ENCODE measurements at places on chromosomes 3 and 15.

DNA sequence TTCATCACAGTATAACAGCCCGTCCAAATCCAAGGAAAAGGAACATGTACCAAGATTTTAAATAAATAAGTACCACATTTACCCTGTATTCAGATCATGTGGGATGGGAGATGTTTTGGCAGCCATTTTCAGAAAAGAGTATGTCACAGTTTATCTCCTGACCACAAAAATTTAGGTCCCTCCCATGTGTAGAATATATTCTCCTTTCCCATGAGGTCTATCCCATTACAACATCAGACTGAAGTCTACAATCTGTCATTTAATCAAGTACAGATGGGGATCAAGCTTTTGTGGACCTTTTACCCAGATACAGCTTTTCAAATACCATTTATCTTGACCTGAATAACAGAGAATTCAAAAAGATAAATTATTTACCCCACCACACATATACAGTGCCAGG lies 444.5 kb downstream of the PLOD2 start:
- no peak for DNase-seq

DNA sequence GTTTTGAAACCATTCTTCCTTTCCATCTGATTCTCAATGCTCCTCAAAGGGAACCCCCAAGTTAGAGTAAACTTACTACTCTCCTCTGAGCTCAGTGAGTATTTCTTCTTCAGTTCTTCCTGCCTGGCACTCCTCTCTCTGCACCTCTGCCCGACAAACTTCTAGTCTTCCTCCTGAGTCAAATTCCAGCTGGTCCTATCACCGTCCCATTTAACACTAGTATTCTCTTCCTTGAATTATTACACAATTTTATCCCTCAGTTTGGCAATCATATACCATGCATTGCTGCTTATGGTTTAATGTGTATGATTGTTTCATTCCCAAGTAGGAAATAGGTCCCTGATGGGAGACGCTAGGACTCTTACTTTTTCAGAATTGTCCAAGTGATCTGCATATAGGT lies 279.7 kb downstream of the MECOM start:
- no peak for DNase-seq

GRCh38 chr3:28328188-28329151 lies 20.1 kb upstream of the ZCWPW2 start:
- DNase-seq = peak; percentile 49

DNA sequence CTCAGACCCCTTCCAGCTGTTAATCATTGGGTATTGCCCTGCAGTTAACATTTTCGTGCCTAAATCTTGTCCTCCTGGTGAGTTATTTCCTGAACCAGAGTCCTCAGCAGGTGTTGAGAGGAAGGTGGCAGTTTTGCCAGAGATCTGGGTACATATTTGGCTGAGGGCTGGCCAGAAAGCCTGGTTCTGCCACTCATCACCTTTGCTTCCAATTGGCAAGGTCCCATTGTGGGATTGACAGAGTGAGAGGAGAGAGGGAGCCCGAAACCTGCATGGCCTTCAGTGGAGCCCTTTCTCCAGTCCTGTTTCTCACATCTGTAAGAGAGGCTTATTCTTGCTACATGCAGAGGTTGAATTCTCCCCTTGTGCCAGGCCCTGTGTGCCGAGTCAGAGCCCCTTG lies 8.9 kb upstream of the TKT start:
- DNase-seq = no peak

DNA sequence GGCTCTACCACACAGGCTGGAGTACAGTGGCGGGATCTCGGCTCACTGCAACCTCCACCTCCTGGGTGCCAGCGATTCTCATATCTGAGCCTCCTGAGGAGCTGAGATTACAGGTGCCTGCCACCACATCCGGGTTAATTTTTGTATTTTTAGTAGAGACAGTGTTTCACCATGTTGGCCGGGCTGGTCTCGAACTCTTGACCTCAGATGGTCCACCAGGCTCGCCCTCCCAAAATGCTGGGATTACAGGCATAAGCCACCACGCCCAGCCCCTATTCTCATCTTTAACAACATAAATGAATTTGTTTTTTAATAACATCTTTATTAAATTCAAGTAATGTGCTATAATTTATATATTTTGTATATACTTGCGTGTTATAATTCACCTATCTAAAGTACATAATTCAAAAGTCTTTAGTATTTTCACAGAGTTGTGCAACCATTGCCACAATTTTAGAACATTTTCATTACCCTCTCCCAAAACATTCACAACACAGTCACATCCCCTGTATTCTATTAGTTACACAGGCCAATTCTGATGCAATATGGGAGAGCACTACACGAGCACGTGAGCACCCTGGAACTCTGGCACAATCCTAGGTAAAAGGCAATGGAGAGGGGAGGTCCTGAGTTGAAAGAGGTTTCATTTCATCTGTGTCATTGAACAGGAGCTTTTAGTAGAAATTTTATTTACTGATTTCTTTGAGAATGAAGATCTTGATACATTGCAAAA lies 21.2 kb upstream of the MTMR14 start:
- no peak for DNase-seq

GRCh38 chr15:63668601-63669000 lies 71.4 kb downstream of the FBXL22 start:
- peak; percentile 12 for DNase-seq

- DNase-seq = peak; percentile 42
Measured at GRCh38 chr3:197960694-197961581, 921 bp downstream of the LMLN start.

DNA sequence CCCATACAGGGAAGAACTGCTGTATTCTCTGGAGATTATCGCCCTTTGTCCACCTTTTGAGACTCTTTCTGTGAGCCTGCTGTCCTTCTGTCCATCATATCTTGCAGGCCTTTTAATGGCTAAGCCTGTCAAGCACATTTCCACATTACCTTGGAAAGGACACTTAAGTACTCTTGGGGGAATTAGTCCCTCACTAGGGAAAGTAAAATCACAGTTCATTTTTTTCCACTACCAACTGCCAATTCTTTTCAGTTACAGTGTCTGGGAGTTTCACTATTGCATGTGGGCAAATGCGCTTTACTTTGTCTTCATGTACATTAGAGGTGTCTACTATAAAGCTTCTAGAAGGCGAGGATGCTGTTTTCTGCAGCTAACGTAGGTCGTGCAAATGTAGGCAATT lies 242.1 kb downstream of the NSUN3 start:
- no peak for DNase-seq

DNA sequence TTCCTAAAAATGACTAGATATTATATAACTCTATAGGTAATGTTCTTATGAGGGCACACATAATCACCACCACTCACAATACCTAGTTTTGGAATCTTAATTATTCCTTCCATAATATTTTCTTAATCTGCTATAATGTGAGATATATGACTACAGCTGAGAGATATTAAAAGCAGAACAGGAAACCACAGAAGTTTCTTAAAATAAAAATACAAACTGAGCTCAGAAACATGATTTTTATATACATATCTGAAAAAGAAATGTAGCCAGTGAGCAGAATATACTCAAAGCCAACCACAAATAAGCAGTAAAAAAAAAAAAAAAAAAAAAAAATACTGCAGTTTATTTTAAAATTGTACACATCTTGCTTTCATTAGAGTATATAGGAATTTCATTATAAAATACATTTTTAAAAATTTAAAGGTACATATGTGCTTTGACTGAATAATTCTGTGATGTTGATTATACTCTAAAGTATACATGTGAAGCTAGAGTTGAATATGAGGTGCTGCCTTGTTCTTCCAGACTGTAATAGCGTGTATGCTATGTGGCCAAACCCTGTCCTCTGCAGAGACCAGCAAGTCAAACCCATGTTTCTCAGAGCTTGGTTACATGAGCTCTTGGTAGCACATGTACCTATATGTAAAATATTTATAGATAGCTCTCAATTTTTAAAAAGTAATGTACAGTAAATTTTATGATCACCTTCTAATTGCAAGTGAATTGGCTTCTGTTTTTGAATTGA lies 175.0 kb downstream of the UBE2E2 start:
- no peak for DNase-seq

GRCh38 chr3:150110097-150110496 lies 139.4 kb upstream of the PFN2 start:
- DNase-seq = no peak

DNA sequence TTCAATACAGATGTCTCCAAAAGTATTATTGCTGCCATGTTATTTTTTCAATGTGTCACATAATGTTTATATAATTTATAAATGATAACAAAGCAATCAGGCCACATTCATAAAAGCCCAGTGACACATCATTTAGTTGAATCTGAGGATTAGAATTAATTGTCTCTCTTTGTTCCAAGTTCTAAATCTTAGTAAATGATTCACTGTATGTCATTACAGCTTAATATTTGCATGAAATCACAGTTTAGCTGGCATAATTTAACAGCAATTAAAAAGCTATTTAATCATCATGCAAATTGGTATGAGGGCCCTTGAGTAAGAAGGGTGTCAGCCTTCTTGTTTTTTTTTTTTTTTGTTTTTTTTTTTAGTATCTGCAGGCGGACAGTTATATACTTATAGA lies 427.0 kb downstream of the EPHA6 start:
- no peak for DNase-seq

DNA sequence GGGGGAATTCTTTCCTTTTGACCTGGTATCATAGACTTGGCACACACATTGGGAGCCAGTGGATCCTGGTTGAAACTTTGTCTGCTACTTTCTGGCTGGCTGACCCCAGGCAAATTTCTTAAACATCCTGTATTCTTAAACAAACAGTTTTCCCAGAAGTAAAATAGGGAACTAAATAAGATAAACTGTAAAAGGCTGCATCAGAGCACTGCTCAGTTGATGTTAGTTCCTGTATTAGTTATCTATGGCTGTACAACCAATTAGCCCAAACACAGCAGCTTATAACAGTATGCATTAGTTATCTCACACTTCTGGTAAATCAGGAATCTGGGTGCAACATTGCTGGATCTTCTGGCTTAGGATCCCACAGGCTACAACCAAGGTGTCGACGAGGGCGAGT lies 73.1 kb upstream of the SLCO3A1 start:
- DNase-seq = no peak

GRCh38 chr3:46471371-46471914 lies 6.7 kb upstream of the LTF start:
- no peak for DNase-seq

GRCh38 chr3:120442975-120443517 lies 7.7 kb downstream of the FSTL1 start:
- DNase-seq = no peak

DNA sequence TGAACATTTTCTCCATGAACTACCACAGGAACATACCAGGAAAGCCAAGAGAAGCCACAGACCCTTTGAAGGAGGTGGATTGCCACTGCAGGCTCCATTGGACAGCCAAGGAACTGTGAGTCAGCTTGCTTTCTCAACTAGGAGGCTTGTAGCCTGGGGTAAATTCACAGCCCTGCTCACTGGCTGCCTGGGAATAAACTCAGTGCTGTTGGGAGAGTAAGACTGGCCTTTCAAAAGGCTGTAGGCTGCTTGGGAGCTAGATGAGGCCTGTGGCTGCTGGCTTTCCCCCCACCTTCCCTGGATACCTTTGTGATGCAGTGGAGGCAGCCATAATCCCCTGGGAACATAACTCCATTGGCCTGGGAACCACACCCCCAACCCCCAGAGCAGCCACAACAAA lies 223.5 kb upstream of the RBMS3 start:
- DNase-seq = no peak

GRCh38 chr3:114411811-114412803 lies 118.3 kb downstream of the TIGIT start:
- peak; percentile 50 for DNase-seq

DNA sequence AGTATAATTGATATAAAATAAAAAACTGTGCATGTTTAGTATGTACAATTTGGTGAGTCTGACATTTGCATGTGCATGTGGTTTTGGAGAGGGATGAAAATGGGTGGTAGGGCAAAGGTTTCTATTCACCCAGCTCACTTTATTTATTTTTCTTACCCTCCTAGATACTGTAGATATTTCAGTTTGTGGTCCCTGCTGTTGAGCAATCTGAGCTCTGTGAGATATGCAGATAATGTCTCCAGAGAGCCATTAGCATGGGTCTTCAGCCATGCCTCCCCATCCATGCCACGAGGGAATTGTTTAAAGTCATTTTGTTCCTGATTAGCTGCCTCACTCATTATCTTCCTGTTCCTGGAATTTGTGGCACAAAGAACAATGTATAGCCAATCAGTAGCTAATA lies 44.4 kb upstream of the B3GALNT1 start:
- DNase-seq = no peak

GRCh38 chr3:73549051-73549600 lies 75.6 kb downstream of the PDZRN3 start:
- DNase-seq = no peak

DNA sequence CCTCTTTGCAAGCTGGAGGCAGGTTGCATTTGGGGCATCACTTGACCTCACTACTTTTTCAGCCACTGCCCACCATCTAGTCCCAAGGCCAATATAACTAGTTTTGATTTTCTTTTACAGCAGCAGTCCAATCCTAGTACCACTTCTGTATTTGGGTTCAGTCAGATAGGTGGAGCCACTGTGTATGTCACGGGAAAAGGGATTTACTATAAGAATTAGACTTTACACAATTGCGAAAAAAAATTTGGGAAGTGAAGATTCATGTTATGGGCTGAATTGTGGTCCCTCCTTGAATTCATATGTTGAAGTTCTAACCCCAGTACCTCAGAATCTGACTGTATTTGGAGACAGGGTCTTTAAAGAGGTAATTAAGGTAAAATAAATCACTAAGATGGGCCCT lies 37.4 kb upstream of the NMNAT3 start:
- DNase-seq = no peak

- DNase-seq = no peak
Measured at GRCh38 chr3:16887130-16887529, 2.4 kb downstream of the PLCL2 start.

- DNase-seq = no peak
Measured at GRCh38 chr15:47194718-47195117, 522.6 kb upstream of the SEMA6D start.

GRCh38 chr15:74245342-74245931 lies 9.3 kb downstream of the CCDC33 start:
- DNase-seq = no peak

DNA sequence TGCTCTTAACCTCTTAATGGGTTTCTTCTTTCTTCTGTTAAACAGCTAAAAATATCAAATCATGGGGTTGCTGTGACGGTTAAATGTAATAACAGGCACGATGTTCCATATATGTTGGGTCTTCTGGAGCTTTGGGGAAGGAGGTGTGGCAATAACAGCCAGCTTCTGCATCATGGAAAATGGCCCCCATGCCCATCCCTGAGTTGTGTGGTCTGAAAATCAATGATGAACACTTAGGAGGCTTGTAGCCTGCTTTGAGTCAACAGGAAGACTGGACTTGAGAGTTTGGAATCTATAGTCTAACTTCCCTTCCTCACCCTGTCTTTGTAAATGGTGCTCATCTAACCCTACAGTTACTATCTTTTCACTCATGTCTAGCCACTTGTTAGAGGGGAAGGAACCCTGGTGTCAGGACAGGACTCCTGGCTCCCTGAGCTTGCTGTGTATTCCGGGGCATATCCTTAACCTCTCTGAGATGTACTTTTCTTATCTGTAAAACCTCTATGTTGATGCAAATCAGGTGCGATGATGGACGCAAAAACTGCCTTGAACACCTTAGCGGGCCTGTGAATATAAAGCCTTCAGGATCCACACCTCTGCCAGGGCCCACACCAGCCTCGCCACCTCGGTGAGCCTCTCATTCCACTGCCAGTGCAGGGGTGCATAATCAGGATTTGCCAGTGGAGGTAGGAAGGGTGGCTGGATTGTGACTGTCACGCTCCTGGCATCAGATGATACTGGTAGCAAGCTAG lies 27.5 kb downstream of the SMAD3 start:
- no peak for DNase-seq

- no peak for DNase-seq
Measured at GRCh38 chr3:16844222-16844621, 40.5 kb upstream of the PLCL2 start.
